ENCODE measurements at places on chromosomes 3 and 15.
A peak's percentile ranks its signal among the peaks of the same experiment; 100 is the strongest.

DNA sequence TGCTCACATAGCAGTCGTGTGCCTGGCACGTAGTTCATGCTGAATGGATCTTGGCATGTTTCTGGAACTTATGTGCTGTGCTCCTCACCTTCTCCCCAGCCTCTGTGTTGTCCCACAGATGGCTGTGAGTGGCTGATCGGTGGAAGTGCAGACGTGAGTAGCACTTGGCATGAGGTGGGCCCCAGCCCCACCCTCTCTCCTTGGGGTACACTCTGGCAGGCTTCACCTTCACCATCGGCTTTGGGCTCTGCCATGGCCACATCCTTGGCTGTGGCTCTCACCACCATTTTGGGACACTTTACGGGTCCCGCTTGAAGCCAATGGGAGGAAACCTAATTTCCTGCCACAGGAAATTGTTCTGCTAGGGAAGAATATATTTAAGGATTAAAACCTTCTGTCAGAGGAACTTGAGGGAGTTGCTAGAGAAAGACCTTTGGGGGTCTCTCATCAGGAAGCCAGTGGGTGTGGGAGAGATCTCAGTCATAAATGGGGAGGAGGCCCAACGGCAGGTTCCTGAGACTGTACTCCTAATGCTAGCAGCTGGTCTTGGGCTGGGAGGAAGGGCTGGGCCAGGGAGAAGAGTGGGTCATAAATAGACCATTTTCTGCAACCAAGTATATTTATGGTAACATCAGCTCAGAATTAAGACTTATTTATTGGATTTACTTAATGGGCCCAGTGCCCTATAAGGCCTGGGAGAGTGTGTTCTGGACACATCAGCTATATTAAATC, 92.3 kb downstream of the SMAD3 start:
- DNase-seq, result no peak

- DNase-seq, result no peak
Measured at GRCh38 chr3:152350139-152350538, 81.4 kb downstream of the MBNL1 start.

- DNase-seq, result no peak
Measured at GRCh38 chr3:124607163-124607562, 123.1 kb upstream of the UMPS start.

DNA sequence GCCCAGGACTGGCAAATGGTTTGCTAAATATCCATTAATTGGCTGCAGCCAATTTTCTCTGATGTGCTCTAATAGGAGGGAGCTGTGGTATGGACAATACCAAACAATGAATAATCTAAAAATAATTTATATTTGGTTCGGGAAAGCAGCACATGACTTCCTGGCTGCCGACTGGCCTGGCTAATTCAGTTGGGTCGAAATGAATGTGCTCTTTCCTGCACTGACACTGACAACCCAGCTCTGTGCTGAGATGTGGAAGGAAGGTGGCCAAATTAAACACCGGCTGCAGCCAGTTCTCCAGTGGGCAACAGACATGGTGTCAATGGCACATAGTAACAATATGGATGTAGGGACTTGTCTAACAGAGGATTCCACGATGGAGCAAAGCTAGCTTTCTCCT, 21.1 kb upstream of the COLQ start:
- no peak for DNase-seq

GRCh38 chr3:195181741-195182469, 89.1 kb downstream of the XXYLT1 start:
- no peak for DNase-seq

- no peak for DNase-seq
Measured at GRCh38 chr3:24154781-24155180, 209.7 kb downstream of the NR1D2 start.

GRCh38 chr3:6508410-6508759, 352.5 kb upstream of the GRM7 start:
- no peak for DNase-seq

DNA sequence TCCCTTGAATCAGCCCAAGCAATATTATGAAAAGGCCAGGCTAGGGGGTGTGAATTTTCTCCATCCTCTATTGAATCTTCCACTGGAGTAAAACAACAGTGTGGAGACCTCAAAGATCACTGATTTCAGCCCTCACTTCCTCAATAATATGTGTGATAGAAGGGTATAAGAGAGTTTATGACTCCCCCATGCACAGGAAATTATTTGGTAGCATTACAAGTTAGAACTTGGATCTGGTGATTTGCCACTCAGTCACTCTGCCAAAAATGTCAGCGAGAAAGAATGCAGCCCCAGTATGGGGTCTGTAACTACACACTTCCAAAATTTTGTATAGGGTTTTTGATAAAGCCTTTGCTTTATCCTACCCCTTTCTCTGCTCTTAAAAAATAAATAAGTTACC, 81.0 kb upstream of the KCNMB2 start:
- no peak for DNase-seq

- DNase-seq, result no peak
Measured at GRCh38 chr3:134007819-134008218, 21.9 kb downstream of the SLCO2A1 start.

- no peak for DNase-seq
Measured at GRCh38 chr15:46326173-46326572, 691.3 kb downstream of the SQOR start.

GRCh38 chr3:24185738-24186384, 240.8 kb downstream of the NR1D2 start:
- DNase-seq, result peak; percentile 81

DNA sequence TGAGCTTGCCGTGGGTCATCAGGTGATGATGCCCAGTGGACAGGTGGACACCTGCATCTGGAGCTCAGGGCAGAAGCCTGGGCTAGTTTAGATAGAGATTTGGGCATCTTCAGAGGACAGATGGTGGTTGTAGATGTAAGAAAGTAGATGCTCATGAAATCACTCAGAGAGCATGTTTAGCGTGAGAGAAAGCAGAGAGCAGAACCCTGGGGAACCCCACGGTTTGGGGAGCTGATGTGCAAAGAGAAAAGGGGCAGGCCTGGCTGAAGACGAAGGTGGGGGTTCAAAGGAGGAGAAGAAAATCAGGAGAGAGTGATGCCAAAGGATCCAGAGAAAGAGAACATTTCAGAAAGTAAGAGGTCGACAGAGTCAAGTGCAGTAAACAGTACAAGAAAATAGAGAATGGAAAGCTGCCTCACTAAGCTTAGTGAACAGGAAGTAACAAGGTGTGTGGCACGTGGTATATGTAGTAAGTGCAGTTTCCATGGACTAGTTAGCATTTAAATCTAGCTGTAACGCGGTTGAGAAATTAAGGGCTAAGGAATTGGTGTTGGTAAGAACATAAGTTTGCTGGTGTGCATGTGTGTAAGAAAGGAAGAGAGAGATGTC, 13.5 kb downstream of the TIGIT start:
- no peak for DNase-seq

Data from WERI-Rb-1 (cell line).